ENCODE measurements at places on chromosomes 7 and 10. TPM values are rescaled to one million over a fixed set of nuclear protein-coding genes. Genes with fewer than 3 reads are reported as not detected.

Gene GPR158
- polyA plus RNA-seq, result not detected

Gene A1CF
- polyA plus RNA-seq, result not detected

Gene PHYHIPL
- not detected for polyA plus RNA-seq

Gene WEE2
- polyA plus RNA-seq, result not detected

GRCh38 chr7:83850125-83850524 lies 201.2 kb upstream of the SEMA3E start:
- no peaks in the 10 kb centered on the region for H3K36me3 ChIP-seq
- DNase-seq, result no peak

DNA sequence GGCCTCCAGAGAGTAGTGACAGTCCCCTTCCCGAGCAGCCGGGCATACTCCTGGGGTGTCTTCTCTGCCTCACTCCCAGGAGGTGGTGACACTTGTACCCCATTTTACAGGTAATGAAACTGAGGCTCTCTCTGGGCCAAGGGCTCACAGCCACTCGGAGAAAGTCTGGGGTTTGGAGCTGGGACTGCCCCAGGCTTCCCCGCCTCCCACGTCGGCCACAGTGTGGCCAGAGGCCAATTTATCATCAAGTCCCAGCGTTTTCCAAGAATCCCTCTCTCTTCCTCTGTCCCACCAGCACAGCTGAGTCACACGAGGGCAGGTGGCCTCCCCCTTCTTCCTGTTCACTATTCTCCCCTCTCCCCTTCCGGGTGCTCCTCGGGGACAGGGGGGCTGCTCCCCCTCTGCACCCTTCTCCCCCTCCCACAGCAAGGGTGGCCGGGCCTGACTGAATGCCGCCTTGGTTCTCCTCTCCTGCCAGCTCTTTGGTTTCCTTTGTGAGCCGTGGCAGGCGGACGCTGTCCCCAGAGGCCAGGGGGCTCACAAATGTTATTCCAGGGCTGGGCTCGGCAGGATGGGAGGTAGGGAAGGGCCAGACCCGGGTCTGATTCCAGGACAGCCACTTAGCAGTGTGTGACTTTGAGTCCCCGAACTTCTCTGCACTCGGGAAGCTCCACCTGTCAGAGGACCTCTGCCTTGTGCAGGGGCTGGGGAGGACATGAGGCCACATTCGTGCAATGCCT lies 17.7 kb downstream of the CLIP2 start:
- no peak overlapping the region for H3K27ac ChIP-seq
- H3K36me3 ChIP-seq, result no peaks in the 10 kb centered on the region
- no peak for DNase-seq
- H3K4me1 ChIP-seq, result peaks cover 13% of the 10 kb centered on the region
- H3K27me3 ChIP-seq, result peaks cover 16% of the 10 kb centered on the region
